ENCODE measurements at places on chromosomes 16 and 17.
A peak's percentile ranks its signal among the peaks of the same experiment; 100 is the strongest.

GRCh38 chr16:27838536-27839175 is 224.9 kb downstream of the GSG1L start:
- DNase-seq: no peak

DNA sequence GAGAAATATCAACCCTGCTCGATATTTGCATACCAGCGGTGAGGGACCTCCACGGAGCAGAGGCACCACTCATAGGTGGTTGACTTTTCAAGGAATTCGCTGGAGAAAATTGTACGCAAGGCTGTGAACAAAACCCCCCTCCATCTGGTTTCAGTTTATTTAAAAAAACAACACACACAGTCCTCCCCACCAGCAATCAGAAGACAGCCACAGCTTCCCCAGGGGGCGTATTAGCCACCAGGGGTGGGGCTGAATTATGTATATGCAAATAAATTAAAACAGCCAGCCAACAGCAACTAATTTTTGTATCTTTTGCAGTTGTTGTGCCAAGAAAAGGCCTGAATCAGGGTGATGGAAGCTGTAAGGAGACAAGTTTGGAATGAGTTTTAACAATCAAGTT is 5.9 kb upstream of the HSD11B2 start:
- no peak for DNase-seq

GRCh38 chr17:74808714-74809430 is 32.7 kb upstream of the NAT9 start:
- DNase-seq: no peak

DNA sequence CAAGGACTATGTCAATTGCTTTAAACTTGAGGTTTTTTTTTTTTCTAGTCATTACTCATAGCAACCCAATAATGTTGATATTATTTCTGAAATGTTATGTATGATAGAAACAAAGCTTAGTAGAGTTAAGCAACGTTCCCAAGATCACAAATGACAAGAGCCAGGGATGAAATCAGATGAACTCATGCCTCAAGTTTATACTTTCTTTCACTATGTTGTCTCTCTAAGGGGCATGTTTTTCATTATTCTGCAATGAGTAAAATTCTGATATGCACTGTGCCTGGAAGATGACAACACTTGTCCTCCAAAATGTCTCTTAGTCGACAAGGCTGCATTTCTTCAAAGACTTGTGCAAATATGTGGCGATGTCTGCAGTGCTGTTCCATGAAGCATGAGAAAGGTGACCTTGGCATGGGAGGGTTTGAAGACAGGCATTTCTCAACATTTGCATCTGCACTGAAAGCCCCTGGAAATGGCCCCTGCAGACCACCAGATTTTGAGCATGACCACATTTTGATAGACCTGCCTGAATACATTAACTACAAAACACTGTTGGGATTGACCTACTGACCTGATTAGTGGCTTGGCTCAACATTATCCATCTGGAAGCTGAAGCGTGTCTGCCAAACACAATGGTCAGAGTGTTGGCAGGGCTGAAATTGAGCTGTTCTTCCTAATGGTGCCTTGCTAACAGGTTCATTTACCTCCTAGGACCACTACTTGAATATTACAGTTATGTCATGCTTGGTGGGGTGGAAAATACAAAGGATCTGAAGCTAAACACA is 1027.5 kb downstream of the CDH11 start:
- DNase-seq: no peak

DNA sequence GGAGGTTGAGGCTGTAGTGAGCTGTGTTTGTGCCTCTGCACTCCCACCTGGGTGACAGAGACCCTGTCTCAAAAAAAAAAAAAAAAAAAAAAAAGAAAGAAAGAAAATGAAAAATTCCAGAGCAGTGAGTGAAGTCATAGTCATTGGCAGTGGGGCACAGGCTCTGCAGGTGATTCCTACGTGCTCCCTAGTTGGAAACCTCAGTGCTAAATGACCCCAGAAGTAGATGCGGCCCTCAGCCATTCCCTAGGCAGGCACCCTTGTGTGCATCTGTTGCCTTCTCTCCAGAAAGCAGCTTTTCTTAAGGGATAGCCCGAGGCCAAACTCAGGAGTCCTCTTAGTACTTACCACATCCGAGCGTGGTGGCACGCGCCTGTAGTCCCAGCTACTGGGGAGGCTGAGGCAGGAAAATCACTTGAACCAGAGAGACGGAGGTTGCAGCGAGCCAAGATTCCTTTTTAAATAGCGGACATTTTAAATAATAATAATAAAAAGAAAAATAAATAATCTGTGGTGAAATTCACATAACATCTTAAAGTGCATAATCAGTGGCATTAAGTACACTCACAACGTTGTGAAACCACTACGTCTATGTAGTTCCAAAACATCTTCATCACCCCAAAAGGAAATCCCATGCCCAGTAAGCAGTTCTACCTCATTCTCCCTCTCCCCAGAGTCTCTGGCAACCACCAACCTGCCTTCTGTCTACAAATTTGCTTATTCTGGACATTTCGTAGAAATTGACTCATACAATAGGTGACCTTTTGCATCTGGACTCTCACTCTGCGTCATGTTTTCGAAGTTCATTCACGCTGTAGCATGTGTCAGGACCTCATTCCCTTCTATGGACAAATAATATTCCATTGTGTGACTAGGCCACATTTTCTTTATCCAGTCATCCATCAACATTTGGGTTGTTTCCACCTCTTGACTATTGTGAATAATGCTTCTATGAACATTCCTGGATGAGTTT is 12.5 kb upstream of the SPHK1 start:
- no peak for DNase-seq

- peak; percentile 27 for DNase-seq
Observed at GRCh38 chr16:69563605-69564580, 1.9 kb upstream of the NFAT5 start.

- no peak for DNase-seq
Observed at GRCh38 chr17:20997711-20998570, 44.9 kb downstream of the USP22 start.

- DNase-seq: no peak
Observed at GRCh38 chr16:23055481-23055880, 93.8 kb downstream of the USP31 start.

DNA sequence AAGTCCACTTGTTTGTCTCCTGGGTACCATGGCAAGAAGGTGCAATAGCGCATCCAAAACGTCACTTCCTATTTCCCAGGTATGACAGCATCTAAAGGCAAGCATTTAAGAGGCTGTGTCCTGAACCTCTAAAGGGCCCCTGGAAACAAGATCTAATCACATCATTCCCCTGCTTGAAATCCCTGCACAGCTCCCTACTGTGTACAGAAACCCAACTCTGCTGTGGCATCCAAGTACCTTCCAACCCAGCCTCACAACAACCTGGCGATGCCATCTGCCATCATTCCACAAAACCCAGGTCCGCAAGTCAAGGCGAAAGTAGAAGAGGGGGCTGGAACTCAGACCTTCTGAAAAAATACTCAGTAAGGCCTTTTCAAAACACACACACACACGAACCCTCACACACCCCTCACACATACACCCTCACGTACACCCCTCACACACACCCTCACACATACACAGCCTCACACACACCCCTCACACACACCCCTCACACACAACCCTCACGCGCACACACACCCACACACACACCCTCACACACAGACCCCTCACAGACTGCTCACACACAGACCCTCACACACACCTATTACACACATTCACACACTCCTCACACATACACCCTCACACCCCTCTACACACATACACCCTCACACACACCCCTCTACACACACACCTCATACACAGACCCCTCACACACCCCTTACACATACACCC is 24.5 kb downstream of the C17orf67 start:
- no peak for DNase-seq

DNA sequence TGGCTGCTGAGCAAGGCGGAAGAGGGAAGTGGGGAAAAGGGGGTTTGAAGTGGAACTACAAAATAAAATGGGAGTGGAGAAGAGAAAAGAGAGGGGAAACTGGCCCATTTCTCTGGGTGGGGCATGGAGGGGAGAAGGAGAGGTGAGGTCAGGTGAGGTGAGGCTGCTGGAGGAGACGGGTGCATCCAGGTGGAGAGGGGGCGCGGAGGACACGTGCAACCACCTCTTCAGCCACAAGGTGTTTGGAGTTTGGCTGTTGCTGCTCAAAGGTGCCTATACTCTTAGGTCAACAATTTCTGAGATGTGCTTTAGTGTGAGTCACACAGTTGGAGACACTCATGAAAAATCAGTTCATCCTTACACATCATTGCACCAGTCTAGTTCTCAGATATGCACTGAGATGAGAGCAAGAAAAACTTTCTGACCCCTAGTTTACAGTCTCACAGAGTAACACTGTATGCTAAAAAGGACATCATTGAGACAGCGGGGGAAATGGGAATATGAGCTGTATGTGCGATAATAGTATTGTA is 4.8 kb downstream of the SLC6A4 start:
- no peak for DNase-seq

DNA sequence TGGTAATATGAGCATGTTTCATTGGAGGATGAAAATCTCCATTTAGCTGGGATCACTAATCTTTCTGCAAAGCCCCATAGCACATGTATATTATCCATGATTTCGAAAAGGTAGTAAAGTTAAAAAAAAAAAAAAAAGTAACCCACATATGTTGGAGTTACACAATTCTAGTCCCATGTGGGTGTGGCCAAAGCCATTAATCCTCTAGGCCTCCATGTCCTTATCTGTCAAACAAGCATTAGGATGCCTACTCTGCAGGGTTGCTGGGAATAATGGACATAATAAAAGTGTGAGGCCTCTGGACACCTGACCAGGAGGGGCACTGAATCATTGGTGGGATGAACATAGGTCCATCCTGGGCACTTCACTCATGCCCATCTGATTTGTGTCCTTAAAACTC is 29.2 kb upstream of the VAT1L start:
- DNase-seq: no peak

GRCh38 chr17:47720196-47720595 is 12.8 kb upstream of the TBX21 start:
- DNase-seq: no peak

DNA sequence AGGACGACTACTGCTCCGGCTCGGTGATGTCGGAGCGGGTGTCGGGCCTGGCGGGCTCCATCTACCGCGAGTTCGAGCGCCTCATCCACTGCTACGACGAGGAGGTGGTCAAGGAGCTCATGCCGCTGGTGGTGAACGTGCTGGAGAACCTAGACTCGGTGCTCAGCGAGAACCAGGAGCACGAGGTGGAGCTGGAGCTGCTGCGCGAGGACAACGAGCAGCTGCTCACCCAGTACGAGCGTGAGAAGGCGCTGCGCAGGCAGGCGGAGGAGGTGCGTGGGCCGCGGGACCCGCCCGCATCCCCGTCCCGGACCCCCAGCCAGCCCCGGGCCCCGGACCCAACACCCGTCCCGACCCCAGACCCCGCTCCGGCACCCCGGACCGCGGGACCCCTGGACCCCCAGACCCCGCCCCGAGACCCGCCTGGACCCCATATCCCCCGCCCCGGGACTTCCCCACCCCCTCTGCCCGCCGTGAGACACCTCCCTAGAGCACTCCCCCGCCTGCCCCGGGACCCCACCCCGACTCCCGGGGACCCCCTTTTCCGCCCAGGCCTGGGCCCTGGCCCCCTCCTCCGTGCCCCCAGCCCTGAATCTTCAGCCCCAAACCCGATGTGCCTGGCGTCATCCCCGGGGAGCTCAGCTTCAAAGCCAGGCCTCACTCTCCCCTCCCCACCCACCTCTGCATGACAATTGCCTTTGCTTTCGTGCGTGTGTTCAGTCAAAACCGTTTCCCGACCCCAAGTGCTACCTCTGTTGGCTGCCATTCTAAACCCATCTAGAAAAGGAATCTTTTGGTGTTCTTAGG is 594 bp downstream of the MAPK8IP3 start:
- peak; percentile 13 for DNase-seq

DNA sequence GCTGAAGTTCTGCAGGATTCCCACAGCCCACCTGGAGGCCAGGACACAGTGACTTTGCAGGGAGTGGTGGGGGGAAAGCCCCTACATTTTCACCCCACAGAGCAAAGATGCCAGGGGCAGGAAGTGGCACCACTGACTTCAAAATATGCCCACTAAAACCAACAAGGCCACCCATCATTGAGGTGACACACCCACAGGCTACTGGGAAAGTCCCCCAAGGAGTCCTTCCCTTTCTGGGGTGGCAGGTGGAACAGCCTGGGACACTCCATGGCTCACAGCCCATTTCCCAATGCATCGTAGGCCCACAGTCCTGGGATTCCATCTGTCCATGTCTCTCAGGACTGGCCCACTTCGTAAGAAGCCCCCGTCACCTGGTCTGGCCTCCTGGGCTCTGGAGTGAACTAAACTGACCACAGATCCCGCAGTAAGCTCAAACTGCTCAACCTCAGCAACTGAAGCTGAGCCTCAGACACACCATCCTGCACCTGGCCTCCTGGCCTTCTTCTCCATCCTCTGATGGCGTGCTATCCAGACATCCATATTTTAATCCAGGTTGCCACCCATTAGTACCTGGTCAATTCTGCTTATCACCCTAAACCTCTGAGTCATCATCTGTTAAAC is 7.5 kb upstream of the CCL1 start:
- DNase-seq: no peak

GRCh38 chr17:61029181-61029580 is 351.5 kb downstream of the BCAS3 start:
- no peak for DNase-seq

DNA sequence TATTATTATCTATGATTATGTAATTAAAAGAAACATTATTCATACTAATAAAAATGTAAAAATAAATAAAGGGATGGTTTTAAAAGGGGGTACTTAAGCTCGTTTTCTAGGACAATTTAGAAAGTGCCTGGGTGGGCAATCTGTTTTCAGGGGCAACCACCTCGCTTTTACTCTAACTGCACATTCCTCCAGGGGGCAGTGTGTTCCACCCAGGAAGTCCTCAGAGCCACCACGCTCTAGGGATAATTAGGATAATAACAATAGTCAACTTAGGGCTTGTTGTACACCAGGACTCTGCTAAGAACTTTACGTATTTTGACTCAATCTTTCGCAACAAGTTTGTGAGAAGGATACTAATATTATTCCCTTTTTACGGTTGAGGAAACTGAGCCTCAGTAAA is 396.7 kb upstream of the MAF start:
- DNase-seq: no peak

DNA sequence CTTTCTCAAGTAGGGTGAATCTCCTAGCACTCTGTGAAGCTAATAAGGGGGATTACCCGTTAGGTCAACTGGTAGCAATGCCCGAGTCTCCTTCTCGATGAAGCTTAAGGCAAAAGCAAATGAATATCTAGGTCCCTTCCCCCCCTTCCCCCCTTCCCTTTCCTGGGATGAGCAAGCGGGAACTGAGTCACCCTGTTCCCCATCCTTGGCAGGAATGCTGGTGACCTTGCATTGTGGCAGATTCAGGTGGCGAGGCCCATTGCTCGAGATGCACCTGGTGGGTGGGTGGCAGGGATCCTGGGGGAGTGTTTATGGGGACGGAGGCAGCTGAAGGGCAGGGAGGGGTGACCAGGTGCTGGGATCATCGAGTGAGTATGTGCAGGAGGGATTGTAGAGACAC is 7.1 kb downstream of the NXPH3 start:
- DNase-seq: no peak
